ENCODE measurements at places on chromosomes 6 and 20. TPM values are rescaled to one million over a fixed set of nuclear protein-coding genes. Genes with fewer than 3 reads are reported as not detected.

The MMP24 gene
- total RNA-seq, result 1.7 TPM

The MCHR2 gene
- not detected for total RNA-seq

The ADAM33 gene
- 3.1 TPM for total RNA-seq

The IMPG1 gene
- total RNA-seq, result not detected

The CST1 gene
- total RNA-seq, result not detected

The CYP39A1 gene
- 0.22 TPM for total RNA-seq

The PREX1 gene
- under 0.01 TPM for total RNA-seq

The BEND3 gene
- total RNA-seq, result 4.7 TPM

The CNBD2 gene
- 3.5 TPM for total RNA-seq

The GPX5 gene
- not detected for total RNA-seq

The FBXL4 gene
- total RNA-seq, result 12.6 TPM

The SUMO4 gene
- total RNA-seq, result 2.7 TPM

The SH3BGRL2 gene
- 22.1 TPM for total RNA-seq

The CDSN gene
- total RNA-seq, result 69.1 TPM

The SNX5 gene
- 108 TPM for total RNA-seq

The NHSL1 gene
- 3.0 TPM for total RNA-seq

The LY6G6D gene
- not detected for total RNA-seq

The RRAGD gene
- 0.54 TPM for total RNA-seq

All from placental epithelial cell (primary cell).